Activated T-helper 2 cell treated with anti-CD3 and anti-CD28 coated beads, Interferon-gamma antibody, Interleukin-2, Interleukin-4, amounts not matched to agents 10 μg/mL and 5 μg/mL and 100 μg/mL, durations not matched to agents 14 hours and 24 hours and 36 hours (primary cell): ENCODE measurements at places on chromosomes 16 and 17. TPM values are rescaled to one million over a fixed set of nuclear protein-coding genes. Genes with fewer than 3 reads are reported as not detected.

NAGS gene
- 0.28 and 0.82 TPM in 2 replicates for total RNA-seq

KRTAP4-6 gene
- not detected in 2 replicates for total RNA-seq

ADAD2 gene
- total RNA-seq: not detected in 2 replicates

GRCh38 chr17:34781571-34782108 is 179.6 kb downstream of the CCT6B start:
- H3K27me3 ChIP-seq: no peaks in the 10 kb centered on the region
- no peak for DNase-seq

- no peak overlapping the region for H3K27ac ChIP-seq
- no peaks in the 10 kb centered on the region for H3K36me3 ChIP-seq
- DNase-seq: no peak
- no peaks in the 10 kb centered on the region for H3K27me3 ChIP-seq
- H3K4me3 ChIP-seq: no peak overlapping the region
- no peaks in the 10 kb centered on the region for H3K4me1 ChIP-seq
Measured at GRCh38 chr17:33204156-33204555, 88.9 kb downstream of the ASIC2 start.

DNA sequence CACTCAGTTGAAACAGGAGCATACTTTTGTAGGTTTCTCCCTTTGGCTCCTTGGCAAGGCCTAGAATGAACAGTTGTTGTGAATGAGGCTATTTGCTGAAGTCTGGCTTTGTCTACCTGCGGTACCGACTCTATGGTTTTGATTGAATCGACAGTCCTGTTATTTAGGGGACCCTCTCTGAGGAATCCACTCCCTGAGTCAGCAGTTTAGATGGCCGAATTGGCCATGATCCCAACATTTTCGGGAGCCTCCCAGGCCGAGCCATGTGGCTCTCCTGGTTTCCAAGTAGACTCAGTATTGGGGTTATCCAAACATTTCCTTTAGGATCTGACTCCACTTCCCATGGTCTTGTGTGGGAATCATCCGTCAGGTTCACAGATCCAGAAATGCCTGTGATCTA is 394.8 kb upstream of the MAF start:
- H3K27ac ChIP-seq: no peak overlapping the region
- no peak for DNase-seq
- H3K4me3 ChIP-seq: no peak overlapping the region
- H3K4me1 ChIP-seq: no peaks in the 10 kb centered on the region
- no peaks in the 10 kb centered on the region for H3K36me3 ChIP-seq
- H3K27me3 ChIP-seq: peaks cover 1% of the 10 kb centered on the region

DNA sequence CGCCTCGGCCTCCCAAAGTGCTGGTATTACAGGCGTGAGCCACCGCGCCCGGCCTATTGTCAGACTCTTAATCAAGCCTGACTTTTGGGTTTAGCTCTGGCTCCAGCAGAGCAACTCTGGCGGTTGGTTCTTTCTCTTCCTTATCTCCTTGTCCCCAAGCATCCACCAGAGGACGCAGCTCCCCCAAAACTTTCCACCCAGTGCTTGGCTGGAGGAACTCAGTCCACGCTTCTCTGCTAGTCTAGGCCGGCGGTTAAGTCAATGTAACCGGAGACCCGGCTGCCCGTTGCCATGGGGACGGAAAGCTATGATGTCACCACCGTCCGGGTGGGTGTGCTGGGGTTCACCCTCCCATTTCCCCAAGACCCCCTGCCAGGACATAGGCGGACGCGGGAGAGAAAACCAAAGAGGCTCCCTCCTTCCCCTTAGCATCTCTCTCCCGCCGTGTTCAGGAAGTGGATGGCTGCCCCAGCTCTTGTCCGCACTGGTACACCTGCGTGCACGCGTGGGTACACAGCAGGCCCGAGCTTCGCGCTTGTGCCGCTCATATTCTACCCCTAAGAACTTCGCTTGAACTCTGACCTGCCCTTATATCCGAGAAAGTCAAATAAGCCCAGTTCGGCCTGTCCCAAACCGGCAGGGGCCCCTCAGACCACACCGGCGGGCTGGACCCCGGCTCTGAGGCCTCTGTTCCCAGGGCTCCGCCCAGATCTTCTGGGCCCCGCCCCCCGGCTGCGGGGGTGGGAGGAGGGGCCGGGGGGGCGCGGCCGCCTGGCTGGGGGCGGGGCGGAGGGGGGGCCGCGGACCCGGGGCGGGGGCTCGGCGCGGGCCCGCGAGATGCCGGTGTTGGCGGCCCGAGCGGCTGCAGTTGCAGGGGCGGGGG is at the start of gene RND2:
TSS of gene RND2 (plus strand) at position 825 of the 883 bp plus-strand sequence. CDS start 117 bp downstream, outside the sequence.
- DNase-seq: peak; percentile 69
- no peaks in the 10 kb centered on the region for H3K36me3 ChIP-seq
- peak within 1 kb of the TSS; percentile 84 for H3K27ac ChIP-seq
- peaks cover 11% of the 10 kb centered on the region for H3K27me3 ChIP-seq
- peaks cover 16% of the 10 kb centered on the region for H3K4me1 ChIP-seq

DNA sequence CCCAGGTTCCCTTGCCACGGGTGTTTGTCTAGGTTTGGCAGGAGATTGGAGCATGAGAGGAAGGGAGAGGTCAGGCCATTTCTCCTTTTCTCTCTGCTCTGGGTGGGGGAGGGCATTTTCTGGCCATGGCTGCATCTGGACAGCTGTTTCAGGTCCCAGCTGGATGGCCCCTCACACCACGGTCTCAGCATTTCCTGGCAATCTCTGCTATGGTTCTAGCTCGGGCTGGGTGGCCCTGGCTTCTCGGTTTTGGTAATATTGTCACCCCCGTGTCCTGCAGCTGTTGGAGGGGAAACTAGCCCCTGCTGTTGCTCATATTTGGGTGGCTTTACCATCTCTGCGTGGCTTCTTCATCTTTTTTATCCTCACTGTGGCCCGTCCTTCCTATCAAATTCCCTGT is 11.5 kb upstream of the NLRP1 start:
- H3K4me1 ChIP-seq: no peaks in the 10 kb centered on the region
- DNase-seq: no peak
- no peak overlapping the region for H3K4me3 ChIP-seq
- no peak overlapping the region for H3K27ac ChIP-seq

GRCh38 chr17:10735251-10735650 is 5.4 kb upstream of the TMEM220 start:
- no peak for DNase-seq
- H3K4me3 ChIP-seq: no peak overlapping the region
- H3K4me1 ChIP-seq: peaks cover 6% of the 10 kb centered on the region
- H3K36me3 ChIP-seq: no peaks in the 10 kb centered on the region
- H3K27ac ChIP-seq: no peak overlapping the region

DNA sequence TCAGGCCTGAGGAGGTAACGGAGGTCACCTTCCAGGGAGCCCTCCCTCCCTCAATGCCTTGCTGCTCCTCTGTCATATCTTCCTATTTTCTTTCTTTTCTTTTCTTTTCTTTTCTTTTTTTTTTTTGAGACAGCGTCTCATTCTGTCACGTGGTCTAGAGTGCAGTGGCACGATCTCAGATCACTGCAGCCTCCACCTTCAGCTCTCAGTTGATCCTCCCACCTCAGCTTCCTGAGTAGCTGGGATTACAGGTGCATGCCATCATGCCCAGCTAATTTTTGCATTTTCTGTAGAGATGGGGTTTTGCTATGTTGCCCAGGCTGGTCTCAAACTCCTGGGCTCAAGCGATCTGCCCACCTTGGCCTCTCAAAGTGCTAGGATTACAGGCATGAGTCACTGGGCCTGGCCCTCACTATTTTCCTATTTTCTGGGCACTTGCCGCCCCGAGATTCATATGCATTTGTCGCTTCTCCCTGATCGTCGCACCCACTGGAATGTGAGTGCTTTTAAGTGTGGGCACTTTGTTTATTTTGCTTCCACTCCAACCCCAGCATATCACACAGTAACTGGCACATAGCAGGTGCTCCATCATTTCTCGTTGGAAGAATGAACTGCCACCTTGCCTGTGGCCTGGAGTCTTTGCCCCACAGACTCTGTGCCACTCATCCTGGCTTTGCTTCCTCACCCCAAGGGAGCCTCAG is 31.7 kb downstream of the CPNE2 start:
- DNase-seq: no peak
- no peak overlapping the region for H3K4me3 ChIP-seq
- peaks cover 34% of the 10 kb centered on the region for H3K4me1 ChIP-seq
- peak overlapping the region; percentile 44 for H3K27ac ChIP-seq

DNA sequence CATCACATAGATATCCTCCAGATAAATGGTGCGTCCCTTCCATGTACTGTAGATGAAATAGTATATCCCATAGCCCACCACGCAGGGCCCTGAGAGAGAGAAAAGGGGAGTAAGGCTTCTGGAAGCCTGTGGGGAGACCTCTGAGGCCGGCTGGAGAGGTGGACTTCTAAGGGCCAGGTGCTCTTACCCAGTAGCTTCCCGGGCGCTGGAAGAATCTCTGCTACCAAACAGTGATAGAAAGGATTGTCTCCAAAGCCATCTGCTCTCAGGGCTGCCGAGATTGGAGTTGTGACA is 718 bp downstream of the SAT2 start:
- H3K27ac ChIP-seq: no peak overlapping the region
- peaks cover 15% of the 10 kb centered on the region for H3K4me1 ChIP-seq
- H3K36me3 ChIP-seq: peaks cover 6% of the 10 kb centered on the region
